Right ventricle myocardium superior (tissue), 1 donor: ENCODE measurements at places on chromosomes 6 and 20.
A peak's percentile ranks its signal among the peaks of the same experiment; 100 is the strongest.

GRCh38 chr6:139027620-139028182 is 844 bp upstream of the ABRACL start:
- DNase-seq: no peak

GRCh38 chr6:56766139-56766805 is 123.6 kb upstream of the DST start:
- no peak for DNase-seq

DNA sequence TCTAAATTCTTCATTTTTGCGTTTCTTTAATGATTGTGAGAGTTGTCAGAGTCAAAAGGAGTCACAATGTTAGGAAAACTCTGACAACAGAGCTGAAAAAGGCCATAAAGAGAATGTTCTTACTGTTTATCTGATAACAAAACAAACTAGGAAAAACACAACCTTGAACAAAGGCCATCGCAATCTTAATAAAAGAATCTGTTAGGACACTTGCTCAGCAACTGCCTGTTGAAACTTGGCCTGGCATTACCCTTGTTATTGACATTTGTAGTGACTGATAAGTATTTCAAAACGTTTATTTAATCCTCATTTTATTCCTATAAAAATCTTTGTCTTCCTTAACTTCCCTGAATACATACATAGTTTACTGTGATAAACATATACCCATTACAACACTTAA is 15.7 kb downstream of the GSTA1 start:
- no peak for DNase-seq

- DNase-seq: no peak
These were observed 833.0 kb downstream of the EPHA7 start for GRCh38 chr6:92586236-92586977.

GRCh38 chr20:17505636-17506517 is 25.3 kb downstream of the BFSP1 start:
- DNase-seq: no peak

DNA sequence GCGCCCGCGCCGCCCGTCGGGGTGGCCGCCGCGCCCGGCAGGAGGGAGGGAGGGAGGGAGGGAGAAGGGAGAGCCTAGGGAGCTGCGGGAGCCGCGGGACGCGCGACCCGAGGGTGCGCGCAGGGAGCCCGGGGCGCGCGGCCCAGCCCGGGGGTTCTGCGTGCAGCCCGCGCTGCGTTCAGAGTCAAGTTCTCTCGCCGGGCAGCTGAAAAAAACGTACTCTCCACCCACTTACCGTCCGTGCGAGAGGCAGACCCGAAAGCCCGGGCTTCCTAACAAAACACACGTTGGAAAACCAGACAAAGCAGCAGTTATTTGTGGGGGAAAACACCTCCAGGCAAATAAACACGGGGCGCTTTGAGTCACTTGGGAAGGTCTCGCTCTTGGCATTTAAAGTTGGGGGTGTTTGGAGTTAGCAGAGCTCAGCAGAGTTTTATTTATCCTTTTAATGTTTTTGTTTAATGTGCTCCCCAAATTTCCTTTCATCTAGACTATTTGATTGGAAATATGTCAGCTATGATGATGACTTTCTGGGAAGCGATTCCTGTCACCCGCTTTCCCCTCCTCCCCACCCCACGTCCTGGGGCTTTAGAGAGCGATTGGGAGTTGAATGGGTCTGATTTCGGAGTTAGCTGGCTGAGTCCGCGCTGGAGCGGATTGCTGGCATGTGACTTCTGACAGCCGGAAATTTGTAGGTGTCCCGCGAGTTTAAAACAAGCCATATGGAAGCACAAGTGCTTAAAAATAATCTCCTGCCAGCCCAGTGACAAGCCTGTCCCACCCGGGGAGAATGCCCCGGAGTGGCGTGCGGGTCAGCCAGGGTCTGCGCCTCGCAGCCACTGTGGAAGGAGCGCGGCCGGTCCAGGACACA is 1.1 kb downstream of the ESR1 start:
- no peak for DNase-seq

DNA sequence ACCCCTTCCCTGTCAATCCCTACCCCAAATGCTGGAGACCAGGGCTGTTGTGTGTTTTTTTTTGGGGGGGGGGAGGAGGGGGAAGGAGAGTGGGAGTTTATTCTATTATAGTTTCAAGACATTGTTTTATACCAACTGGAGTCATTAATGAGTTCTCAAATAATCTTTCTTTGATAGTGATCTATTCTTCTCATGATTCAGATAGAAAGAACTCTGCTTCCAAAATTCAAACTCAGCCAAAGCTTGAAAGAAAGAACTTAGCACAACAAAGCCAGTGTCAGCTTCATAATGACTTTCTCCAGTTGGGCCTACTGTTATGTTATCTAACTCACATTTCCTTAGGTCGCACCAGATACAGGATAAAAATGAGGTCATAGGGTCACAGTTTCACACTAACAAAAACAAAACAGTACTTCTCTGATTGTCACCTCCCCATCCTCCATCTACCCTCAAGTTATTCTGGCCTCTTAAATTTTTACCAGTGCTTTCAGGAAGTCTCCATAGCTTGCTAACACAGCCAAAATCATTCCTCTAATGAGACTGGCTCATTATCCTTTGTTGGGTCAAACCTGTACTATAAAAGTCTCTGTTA is 19.0 kb upstream of the MAP3K7 start:
- no peak for DNase-seq

DNA sequence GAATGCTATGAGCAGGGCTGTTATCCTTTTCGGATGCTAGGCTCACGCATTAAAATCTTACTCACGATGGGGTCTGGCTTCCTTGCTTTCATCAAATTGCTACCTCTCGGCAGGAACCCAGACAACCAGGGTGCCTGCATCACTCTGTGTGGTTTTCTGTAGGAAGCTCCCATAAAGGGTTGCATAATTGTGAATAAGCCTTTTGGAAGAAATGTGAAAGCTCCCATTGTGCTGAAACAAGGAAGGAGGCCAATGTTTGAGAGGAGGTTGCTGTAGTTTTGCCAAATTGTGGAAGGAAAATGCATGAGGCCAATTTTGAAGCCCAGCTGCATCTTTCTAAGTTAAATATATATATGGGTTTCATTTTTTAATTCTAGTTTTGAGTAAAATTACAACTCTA is 615.5 kb downstream of the C6orf118 start:
- DNase-seq: peak; percentile 37

GRCh38 chr6:2658788-2659187 is 91.9 kb downstream of the MYLK4 start:
- DNase-seq: no peak

DNA sequence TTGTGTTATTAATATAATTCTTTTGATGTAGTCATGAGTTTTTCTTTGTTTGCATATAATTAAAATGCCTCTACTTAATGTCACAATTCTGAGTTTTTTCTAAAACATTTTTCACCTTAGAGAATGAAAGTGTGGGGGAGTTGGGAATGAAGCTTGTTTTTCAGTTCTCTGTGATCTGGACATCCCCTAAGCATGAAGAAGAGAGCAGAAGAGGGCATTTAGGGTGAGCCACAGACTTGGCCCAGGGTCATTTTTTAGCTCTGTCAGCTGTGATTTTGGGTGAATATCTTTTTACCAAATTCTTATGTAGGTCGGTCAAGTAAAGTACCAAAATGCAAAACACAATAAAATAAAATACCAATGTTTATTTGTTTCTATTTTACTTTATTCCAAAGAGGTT is 3.9 kb downstream of the OTOR start:
- no peak for DNase-seq

- DNase-seq: no peak
These were observed 54.4 kb upstream of the PBOV1 start for GRCh38 chr6:138272533-138273315.

DNA sequence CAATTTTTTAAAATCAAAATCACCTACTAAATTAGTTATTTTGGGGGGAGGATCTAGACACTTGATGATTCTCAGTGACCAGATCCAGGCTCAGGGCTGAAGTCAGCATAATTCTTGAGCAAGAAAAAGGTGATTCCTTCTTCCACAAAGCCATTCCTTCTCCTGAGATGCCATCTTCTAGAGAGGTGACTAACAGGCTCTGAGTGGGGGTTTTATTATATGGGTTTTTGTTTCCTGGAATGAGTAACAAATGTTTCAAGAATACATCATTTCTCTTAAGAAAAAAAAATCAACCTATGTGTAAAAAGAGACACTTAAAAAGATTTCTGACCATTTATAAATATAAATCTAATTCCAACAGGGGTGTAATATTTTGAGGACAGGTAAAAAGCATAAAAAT is 154.3 kb downstream of the NFATC2 start:
- no peak for DNase-seq

DNA sequence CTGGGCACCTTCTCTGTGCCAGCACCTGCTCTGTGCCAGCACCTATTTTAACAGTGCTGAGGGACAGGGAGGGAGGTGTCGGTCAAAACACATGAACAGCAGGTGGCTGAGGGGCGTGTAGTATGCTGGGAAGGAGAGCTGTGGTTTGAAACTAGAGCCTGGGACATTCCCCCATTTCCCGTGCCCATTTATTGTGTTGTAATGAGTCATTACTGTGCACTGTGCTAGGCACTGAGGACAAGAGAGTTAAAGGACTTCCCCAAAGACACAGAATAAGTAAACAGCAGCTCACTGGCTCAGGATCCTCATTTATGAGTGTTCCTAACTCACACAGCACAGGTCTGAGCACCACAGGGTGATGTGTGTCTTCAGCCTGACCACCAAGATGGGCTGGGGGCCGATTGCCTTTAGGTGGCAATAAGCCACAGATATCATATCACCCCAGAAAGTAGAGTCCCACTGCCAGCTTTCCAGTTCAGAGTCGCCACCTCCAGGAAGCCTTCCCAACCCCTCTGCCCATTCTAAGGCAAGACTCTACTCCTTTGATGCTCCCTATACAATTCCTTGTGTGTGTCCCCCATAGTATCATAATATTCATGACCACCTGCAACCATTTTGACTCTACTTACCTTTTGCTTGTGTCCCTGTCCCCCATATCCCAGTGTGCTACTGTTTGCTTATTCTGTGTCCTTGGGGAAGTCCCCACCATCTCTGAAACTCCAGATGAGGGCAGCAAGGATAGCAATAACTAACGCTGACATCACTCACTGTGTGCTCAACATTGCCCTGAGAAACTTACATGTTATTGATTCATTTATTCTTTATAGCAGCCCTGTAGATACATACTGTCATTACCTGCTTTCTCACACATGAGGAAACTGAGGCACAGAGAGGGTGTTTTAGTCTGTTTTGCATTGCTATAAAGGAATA is 87.3 kb downstream of the TOX2 start:
- no peak for DNase-seq

GRCh38 chr6:123415844-123416468 is 220.8 kb downstream of the TRDN start:
- DNase-seq: no peak

DNA sequence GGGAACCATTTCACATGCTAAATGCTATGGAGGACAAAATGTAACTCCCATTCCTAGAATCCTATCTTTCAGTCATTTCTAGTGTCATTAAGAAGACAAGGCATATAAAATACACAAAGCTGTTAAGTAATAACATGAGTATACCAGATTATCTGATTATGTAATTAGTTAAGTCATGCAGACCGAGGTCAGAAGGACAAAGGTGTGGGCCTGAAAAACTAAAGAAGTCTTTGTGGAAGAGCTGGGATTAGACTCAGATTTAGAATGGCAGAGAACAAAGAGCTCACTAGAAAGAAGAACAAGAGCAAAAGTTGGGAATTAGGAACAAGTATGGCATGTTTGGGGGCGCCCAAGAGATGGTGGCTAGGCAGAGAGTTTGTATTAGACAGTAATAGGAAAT is 37.0 kb downstream of the EFHC1 start:
- no peak for DNase-seq

DNA sequence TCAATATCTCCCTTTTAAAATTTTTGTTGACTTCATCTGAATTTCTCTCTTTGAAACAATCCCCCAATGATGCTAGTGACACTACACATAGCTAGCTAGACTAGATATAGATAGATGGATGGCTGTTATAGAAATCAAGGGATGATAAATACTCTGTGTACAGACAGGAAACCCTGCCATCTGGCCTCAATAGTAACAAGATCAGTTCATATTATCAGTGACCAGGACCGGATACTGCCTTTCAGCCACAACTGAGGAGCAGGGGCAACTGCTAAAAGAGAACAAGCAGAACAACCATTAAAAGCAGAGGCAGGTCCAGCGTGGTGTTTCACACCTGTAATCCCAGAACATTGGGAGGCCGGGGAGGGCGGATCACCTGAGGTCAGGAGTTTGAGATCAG is 118.3 kb upstream of the FAM184A start:
- no peak for DNase-seq

GRCh38 chr20:43472671-43473380 is 15.1 kb downstream of the SRSF6 start:
- DNase-seq: no peak

DNA sequence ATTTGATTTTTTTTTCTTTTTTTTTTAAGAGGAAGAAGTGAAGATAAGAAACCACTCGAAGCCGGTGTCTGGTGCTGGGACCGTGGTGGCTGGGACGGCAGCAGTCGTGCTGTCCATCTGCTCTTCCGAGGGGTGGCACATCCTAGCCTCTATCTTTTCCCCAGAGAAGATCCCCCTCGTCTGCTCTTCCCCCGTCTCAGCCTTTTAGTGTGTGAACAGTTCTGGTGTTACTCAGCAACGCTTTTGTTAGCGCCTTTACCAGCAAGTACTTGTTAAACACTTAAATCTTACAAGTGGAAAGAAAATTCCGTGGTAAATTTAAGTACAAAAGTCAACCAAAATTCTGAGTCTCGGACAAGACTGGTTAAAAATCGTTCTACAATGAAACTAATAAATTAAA is 90.1 kb downstream of the RSPH3 start:
- DNase-seq: no peak

DNA sequence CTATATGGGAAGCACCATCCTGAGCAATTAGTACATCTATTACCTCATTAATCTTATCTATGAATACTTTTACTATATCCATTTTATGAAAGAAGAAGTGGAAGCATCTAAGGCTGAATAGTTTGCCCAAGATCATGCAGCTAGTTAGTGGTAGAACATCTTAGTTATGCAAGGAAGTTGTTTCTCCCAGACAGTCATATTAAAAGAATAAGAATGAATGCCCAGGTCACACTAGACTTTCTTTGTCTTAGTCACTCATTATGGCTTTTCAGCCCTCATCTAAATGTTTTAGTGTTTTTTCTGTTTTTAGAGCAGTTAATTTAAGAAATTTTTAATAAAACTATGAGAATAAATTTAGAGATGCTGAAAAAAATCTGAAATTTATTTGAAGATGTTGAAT is 517.5 kb downstream of the CDKAL1 start:
- DNase-seq: no peak
